Activated naive CD8-positive, alpha-beta T cell treated with anti-CD3 and anti-CD28 coated beads for 36 hours (primary cell): ENCODE measurements at places on chromosomes 3 and 15. TPM values are rescaled to one million over a fixed set of nuclear protein-coding genes. Genes with fewer than 3 reads are reported as not detected.

GRCh38 chr3:14431452-14431916 is 29.1 kb downstream of the SLC6A6 start:
- DNase-seq = peak; percentile 20

The GNAT1 gene
- 0.12 TPM for total RNA-seq

The SNRK gene
- total RNA-seq = 26.8 TPM

- no peak for DNase-seq
Observed at GRCh38 chr3:101879623-101880284, 30.4 kb downstream of the NFKBIZ start.

The FAM131A gene
- total RNA-seq = 2.1 TPM

- DNase-seq = no peak
Observed at GRCh38 chr3:172166890-172167289, 127.5 kb downstream of the FNDC3B start.

GRCh38 chr3:15096046-15096445 is 2.9 kb downstream of the RBSN start:
- no peak for DNase-seq

The MEGF11 gene
- total RNA-seq = not detected

- DNase-seq = no peak
Observed at GRCh38 chr3:172302203-172302602, 146.1 kb downstream of the GHSR start.

DNA sequence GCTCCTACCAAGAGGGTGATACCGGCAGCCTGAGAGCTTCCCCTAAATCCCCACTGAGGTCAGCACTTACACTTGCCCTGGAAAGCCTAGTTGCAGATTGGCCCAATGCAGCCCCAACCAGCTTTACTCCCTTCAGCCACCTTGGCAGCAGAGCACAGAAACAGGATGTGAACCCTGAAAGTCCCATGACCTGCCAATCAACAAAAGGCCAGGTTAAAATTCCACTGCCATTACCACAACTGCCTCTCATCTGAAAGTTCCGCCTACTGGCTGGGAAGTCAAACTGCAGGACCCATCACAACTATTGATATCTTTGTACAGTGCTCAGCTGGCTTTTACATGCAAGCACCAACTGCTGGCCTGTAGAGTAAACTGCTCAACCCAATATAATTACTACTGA is 156.2 kb downstream of the ZMAT3 start:
- DNase-seq = no peak

DNA sequence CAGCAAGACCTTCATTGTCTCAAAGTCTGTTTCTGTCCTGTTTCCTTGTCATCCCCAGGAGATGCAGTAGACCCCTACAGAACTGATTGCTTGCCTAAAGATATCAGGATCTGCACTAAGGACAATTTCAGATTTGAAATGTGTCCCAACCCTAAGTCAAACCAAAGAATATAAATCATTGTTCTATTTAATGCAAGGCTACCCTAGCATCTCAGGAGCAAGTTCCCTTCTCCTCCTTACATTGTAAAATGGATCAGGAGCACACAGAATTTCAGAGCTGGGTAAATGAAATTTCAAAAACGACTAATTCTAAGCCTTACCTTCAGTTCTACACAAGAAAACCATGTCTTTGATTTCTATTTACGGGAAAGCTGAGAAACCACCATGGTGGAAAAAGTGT is 360.9 kb upstream of the KCNH8 start:
- no peak for DNase-seq

The APOD gene
- not detected for total RNA-seq

The SLC6A11 gene
- not detected for total RNA-seq

GRCh38 chr3:182198345-182198744 is 486.6 kb downstream of the SOX2 start:
- DNase-seq = no peak

GRCh38 chr15:54585063-54585462 is 606.8 kb downstream of the UNC13C start:
- DNase-seq = no peak

DNA sequence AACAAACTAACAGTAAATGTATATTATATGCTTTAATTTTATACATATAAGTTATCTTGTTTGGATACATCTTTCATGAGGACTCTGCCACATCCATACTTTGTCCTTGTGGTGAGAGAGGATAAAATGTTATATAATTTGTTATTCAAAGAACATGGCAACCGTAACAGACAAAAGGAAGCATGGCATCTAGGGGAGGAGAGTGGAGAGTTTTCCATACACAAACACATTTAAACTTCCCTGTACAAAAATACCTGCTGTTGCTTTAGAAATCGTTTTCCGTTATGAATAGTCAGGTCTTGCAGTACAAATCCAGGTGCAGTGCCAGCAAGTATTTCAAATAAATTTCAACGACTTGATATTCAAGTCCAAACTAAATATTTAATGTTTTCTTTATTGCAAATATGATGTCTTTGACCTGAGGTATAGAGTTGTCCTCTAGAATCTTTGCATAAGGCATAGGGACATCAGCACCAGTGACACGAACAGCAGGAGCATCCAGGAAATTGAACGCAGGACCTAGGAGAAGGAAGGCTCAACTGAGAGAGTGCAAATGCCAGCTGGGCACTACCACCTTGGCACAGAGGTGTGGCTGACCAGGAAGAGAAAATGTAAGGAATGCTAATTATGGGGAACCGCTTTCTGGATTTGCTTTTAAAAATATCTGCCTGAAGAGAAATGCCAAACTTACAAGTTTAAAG is 5.8 kb downstream of the PDHB start:
- no peak for DNase-seq

DNA sequence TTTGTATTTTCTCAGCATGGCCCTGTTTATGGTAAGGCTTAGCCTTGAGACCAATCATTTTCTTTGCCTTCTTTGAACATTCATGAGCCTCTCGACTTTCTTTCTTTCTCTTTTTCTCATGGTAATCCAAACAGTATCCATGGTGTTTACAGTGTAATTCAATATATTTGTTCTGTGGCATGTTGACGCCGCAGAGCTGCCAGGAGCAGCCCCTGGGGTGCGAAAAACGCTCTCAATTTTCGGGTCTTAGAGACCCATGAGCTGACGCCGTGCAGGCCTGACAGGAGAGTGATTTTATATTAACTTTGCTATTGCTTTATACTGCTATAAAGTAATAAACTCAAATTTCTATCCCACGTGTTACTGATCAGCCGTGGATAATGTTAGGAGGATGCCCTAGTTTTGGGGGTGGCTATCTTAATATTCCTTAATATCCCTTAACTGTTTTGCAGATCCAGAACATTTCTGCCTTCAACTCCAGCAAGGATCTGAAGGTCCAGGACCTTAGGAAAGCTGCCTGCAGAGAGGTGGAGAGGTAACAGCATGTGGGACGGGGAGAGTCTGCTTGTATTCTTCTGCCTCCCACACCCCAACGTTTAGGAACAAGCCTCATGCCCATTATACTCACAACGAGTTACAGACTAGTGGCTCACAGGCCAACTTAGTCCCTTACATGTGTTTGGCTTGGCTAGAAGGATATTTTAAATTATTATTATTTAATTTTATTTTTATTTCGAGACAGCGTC is 29.3 kb upstream of the MYO1E start:
- DNase-seq = no peak

The FAM227B gene
- 2.9 TPM for total RNA-seq

GRCh38 chr3:122908251-122908650 is 113.4 kb downstream of the SLC49A4 start:
- DNase-seq = no peak

The B3GNT5 gene
- total RNA-seq = 13.3 TPM

DNA sequence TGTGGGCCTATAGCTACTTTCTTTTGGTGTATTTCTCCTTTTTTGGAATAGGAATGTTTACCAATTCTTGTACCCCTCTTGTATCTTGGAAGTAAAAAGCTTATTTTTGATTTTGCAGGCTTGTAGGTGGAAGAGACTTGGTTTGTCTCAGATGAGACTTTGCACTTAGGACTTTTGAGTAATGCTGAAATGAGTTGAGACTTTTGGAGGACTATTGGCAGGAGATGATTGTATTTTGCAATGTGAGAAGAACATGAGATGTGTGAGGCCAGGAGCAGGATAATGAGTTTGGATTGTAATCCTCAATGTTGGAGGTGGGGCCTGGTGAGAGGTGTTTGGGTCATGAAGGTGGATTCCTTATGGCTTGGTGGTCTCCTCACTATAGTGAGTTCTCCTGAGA is 106.3 kb downstream of the KBTBD8 start:
- no peak for DNase-seq

DNA sequence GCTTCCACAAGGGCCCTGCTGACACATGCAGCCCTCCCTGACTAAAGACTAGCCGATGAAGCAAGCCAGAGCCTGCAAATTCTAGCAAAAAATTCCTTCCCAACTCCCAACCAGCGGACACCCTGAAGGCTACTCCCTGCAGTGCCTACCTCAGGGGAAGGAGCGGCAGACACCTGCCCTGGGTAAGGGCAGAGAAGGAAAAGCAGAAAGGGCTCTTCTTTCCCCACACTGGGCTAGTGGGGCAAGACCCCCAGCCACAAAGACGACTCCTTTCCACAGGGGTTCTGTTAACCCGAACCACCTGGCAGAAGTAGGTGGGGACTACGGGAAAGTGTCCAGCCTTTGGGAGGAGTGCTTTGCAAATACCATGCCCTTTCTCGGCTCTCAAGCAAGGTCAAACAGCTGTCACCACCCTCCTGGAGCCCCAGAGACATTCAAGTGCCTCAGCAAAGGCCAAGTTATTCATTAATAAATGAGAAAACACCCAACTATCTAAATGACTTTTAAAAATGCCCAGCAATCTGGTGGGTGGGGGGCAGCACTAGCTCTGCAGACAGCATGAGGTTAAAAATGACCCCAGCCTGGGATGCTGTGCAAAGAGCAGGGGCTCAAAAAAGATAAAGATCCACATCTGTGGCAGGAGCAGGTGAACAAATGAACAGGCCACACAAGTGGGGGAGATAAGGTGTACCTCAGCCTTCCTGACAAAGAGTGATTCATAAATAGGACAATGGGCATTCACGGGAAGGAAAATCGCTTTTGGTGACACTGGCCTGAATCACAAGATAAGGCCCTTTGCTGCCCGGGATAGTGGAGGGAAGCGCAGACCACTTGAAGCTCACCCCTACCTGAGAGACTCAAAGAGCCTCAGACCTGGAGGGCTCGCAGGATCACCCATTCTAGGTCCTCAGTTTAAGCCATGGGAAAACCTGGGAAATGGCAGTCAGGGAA is 33.0 kb downstream of the CCDC12 start:
- DNase-seq = no peak

GRCh38 chr3:42230860-42231259 is 35.1 kb downstream of the CCK start:
- DNase-seq = no peak

The SEMA6D gene
- total RNA-seq = not detected

DNA sequence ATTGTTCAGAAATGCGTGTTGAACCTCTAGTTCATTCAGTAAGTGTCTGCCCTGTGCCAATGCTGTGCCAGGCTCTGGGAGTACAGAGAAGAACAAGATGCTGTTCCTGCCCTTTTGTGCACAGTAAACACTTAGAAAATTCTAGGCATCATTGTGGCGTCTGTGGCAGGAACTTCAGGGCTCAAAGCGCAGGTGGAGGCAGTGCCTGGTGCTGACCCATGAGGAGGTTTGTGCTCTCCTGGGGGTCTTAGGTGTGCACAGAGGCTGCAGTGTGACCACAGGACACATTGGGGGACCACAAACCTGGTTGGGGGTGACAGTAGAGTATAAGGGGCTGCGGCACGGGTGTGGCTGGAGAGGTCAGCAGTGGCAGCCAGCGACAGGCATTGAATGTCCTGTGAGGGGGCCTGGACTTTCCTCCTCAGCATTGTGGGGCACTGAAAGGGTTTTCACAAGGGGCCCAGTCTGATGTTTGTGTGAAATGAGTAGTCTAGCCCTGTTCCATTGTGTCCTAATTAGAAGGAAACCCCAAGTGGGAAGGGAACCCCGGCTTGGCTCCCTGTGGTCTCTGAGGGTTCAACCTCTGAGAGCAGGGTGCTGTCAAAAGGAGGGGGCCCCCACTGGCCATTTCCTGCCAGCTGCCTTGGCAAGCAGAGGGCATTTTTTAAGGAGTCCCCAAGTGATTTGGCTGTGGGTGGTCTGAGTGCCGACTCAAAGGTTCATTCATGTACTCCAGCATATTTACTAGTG is 20.9 kb downstream of the MRAS start:
- DNase-seq = peak; percentile 24

DNA sequence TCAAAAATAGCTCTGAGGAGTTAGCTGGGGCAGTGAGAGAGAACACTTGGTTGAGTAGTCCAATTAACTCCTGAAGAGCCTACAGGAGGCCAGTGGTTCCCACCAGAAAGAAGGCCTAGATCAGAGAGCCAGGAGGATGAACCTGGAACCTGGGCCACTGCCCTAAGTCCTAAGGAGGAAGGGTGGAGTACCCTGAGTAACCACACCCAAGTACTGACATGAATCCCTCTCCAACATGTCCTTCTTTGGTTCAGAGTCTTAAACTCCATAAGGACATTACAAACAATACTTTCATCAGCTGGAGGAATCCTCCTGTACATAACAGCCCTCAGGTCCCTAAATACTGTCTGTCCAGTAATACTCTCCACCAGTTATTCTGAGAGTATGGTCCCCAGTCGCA is 25.6 kb upstream of the C3orf62 start:
- no peak for DNase-seq

The LTK gene
- 0.16 TPM for total RNA-seq

DNA sequence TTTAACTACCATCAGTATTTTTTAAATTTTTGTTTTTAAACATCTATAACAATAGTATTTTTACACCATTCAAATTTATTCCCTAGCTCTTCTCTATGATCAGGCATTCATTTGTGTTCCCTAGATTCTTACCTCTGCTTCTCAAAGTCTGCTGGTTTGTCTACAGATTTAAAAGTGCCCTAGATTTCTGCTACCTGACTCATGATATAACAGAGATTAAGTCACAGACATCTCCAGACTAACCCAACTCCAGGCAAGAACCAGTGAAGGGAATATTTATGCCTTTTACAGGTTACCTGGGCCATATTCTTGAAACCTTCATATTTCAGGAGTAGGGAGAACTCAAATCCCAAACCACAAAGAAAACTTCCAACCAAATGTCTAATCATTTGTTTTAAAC is 38.8 kb downstream of the ADAM10 start:
- DNase-seq = no peak

The KLHL25 gene
- 3.7 TPM for total RNA-seq

The MKRN3 gene
- total RNA-seq = 1.0 TPM

- no peak for DNase-seq
Observed at GRCh38 chr15:88890495-88890894, 4.8 kb downstream of the HAPLN3 start.
